ENCODE measurements at places on chromosomes 11 and 22.

DNA sequence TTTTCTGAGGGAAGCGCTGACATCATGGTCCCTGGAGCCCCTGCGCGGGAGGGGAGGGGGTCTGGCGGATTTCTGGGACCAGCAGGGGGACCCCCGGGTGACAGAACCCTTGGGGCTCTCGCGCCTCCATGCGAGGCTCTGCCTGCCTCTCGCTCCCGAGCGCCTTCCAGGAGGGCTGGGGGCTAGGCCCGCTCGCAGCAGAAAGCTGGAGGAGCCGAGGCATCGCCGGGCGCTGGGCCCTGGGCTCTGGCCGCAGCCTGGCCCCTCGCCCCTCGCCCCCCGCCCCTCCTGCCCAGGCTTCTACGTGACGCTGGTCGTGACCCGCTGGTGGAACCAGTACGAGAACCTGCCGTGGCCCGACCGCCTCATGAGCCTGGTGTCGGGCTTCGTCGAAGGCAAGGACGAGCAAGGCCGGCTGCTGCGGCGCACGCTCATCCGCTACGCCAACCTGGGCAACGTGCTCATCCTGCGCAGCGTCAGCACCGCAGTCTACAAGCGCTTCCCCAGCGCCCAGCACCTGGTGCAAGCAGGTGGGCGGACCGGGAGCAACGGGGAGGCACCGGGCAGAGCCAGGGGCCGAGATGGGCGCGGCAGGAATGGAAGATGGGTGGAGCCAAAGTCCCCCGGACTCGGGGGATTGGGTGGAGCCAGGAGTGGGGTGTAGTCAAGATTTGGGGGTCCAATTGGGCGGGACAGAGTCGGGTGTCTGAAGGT, 5.4 kb downstream of the BEST1 start:
- DNase-seq, result peak; percentile 30

- DNase-seq, result no peak
These were observed 171.5 kb downstream of the SBF2 start for GRCh38 chr11:10122326-10123197.

GRCh38 chr11:63532117-63532516, 4.5 kb upstream of the PLAAT4 start:
- DNase-seq, result no peak

DNA sequence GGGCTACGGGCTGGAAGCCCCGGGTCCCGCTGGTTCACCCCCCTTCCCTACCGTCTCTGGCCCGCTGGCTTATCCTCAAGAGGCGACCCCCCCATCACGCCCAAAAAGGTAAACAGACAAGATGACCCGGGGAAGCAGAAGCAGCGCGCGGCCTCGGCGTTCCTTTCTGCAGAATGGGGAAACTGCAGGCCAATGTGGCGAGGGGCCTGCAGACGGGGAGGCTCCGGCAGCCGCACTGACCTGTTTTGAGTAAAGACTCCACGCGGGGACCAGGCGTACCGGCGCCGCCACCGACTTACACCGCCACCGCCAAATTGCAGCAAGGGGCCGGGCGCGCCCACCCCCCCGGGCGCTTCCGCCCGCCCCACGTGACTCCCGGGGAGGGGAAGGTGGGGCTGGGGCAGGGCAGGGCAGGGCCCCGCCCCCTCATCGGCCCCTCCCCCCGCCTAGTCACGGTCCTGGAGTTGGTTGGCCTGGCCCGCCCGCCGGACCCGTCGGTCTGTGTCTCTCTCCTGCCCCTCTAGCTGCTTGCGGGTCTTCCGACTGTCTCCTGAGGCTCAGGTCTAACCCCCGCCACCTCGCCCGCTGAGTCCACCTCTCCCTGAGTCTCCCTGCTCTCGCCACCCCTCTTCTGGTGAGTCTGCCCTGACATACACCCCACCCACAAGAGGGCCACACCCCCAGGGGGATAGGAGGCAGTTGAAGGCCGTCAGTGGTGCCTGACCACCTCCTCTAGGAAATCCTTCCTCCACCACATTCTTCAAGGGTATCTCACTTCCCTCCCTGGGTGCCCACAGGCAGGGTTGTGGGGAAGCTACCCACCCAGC, at the start of gene ARAP1:
TSS of gene ARAP1 (minus strand) at position 321 of the 827 bp plus-strand sequence. CDS start 25,280 bp downstream, outside the sequence.
- peak; percentile 89 for DNase-seq

DNA sequence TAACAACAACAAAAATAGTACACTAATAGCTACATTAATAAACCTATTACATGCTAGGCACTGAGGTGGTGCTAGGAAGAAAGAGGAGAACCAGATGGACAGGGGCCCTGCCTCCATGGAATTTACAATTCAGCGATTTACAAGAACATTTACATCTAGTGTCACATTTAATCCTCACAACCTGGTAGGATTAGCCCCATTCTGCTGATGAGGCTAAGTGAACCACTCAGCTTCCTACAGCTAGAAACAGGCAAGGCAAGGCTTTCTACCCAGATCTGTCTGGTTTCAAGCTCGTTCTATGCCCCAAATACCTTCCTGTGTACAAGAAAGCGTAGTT, 368.4 kb downstream of the BUD13 start:
- no peak for DNase-seq

GRCh38 chr22:46635756-46636155, 15.6 kb downstream of the GRAMD4 start:
- DNase-seq, result peak; percentile 13

DNA sequence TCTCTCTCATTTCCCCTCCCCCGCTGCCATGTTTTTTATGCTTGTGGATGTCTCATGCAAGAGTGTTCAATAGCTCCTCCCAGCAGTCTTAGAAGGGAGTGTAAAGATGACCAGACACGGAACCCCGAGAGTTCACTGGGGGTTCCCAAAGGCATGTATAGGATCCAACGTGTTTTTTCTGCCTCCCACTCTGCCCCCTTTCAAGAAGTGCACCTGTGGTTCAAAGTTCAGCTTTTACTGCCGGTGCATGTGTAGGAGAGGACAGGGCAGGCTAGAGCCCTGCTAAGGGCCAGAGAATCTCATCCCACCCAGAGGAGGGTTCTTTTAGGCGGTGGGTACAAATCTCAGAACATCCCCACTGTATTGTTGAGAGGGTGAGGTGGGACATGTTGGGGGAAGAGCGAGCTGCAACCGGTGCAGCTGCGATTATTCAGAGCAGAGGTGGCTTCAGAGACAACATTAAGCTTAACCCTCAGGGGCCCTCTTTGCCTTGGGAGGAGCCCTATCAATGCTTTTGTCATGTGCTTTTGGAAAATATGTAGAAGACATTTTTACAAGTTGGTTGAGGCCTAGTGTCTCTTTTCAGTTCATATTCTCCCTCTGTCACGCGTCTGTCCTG, 14.5 kb downstream of the MIF start:
- DNase-seq, result no peak

DNA sequence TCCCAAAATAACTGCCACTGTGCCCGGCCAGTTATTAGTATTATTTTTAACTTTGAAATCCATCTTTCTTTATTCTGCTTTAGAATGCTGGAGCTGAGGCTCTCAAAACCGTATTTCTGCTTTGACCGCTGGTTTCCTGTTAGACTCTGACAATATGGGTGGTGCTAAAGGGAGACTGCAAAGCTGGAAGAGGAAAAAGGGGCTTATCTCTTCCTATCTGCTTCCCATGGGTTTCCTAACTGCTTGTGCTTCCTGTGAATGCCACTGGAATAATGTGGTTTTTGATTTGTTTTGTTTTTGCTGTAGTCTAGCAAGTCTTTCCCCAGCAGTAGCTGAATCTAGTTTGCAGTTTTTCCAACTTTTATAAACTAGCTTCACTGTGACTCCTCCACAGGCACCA, 43.6 kb downstream of the XRRA1 start:
- no peak for DNase-seq

DNA sequence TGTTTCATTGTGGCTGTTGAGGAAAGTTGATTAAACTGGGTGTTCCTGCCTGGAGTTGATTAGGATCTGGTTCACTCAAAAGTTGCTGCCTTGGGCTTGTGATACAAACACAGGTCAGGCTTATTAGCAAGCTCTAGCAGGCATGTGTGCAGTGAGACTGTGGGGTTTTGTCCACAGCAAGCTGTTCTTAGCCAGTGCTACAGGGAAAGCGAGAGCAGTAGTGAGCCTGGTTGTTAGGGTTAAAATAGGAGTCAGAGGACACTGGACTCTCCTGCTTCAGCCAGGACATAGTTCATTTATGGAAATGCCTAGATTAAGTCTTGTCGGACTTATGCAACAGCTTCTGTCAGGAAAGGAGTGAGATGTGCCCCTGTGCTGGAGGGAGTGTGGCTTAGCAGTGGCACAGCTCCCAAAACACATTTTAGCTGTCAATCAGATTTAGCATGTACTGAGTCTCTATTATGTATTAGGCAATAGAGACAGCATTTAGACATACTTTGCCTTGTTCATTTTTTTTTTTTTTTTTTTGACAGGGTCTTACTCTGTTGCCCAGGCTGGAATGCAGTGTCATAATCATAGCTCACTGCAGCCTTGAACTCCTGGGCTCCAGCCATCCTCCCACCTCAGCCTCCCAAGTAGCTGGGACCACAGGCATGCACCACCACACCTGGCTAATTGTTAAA, 8.7 kb downstream of the SNRPD3 start:
- no peak for DNase-seq

GRCh38 chr22:39308614-39309363, 10.6 kb downstream of the RPL3 start:
- DNase-seq, result no peak

DNA sequence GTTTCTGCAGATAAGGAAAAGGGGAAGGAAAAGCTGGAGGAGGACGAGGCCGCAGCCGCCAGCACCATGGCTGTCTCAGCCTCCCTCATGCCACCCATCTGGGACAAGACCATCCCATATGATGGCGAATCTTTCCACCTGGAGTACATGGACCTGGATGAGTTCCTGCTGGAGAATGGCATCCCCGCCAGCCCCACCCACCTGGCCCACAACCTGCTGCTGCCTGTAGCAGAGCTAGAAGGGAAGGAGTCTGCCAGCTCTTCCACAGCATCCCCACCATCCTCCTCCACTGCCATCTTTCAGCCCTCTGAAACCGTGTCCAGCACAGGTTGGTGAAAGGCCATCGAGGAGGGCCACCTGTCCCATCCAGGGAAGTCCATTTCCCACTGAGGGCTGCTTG, 5.6 kb downstream of the TEF start:
- DNase-seq, result no peak

DNA sequence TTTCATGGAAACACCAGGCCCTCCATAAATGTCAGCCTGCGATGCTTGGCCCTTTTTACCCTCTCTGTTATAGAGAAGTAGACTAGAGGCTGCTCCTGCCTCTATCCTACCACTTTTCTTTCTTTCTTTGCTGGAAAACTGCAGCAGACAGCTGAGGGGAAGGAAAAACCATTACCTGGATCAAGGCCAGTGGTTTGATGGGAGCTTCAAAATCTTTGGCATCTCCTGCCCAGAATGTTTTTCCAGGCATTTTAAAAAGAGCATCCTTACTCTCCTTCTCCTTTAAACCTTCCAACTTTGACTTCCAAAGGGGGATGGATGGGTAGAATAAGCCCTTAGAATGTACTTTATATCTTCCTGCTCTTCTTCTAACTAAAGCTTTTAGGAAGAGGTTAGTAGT, 44.9 kb downstream of the EXT2 start:
- no peak for DNase-seq

- DNase-seq, result no peak
These were observed 20.3 kb upstream of the MICAL3 start for GRCh38 chr22:18044548-18045271.

GRCh38 chr11:60858731-60859464, 3.1 kb upstream of the PTGDR2 start:
- DNase-seq, result no peak

DNA sequence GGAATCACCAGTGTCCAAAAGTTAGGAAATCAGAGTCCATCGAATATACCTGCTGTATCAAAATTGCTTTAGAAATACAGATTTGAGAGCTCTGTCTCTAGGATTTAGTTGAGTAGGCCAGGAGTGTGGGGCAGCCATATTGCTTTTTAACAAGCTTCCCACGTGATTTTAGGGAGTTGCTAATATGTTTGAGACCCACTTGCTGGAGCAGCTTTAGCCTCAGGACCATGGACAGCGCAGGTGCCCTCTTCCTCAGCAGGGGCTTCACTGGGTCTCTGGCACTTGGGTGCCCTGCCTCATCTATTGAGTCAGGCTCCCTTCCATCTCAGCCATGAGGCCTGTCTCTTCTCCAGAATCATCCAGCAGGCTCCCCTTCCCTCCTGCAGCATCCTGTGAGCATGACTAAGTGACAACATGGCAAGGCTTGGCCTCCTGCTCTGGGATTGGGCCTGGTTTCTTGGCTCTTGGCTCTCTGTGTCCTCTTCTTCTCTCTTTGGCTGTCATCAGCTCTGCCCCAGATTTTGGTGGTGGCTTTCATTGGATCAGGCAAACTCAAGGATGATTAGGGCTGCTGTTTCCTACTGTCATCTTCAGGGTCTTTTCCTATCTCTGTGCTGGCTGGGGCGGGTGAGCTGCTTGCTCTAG, 70.0 kb downstream of the SGSM1 start:
- peak; percentile 7 for DNase-seq

GRCh38 chr11:126433989-126434949, 78.8 kb downstream of the ST3GAL4 start:
- DNase-seq, result no peak

- DNase-seq, result peak; percentile 75
These were observed 799 bp downstream of the CCDC88B start for GRCh38 chr11:64340671-64341335.

- no peak for DNase-seq
These were observed 5.2 kb upstream of the RAB3IL1 start for GRCh38 chr11:61922539-61922938.

DNA sequence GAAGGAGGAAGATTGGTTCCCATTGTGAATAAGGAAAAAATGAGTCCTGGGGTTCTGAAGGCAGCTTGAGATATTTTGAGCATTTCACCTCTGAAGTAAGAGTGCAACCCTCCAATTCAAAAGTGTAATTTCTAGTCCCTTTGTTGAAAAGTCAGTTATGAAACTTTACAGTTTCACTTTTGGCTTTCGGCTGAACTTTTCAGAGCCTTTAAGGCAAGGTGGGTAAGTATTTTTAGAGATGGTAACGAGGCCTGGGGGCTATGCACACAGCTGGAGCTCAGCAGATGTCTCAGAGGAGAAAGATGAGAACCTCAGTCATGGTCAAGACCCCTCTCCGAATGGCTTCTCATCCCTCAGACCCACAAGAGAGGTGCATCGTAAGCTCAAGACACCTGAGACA, 267.6 kb downstream of the KIRREL3 start:
- no peak for DNase-seq

- no peak for DNase-seq
These were observed 3.4 kb downstream of the PHF21A start for GRCh38 chr11:46117842-46118241.

DNA sequence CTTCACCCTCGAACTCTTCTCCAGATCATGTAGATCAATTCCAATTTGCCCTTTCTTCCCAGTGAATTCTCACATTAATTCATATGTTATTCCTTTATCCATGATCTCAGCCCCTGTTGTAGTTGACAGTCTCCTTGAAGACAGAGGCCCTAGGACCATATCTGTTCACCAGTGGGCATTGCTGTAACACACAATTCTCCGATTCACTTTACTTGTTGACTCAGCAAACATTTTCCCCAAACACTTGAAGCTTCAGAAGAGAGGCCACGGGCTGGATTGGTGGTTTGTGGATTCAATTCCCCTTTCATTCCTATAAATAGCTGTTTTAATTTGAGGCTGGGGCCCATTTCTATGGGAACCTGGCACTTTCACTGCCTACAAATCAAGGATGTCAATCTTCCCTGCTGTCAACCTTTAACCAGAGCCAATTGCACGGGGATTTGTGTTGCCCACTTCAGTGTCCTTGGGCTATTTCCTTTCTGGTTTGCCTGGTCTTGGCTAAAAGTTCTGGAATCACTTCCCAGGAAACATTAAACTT, 393.0 kb upstream of the KIRREL3 start:
- no peak for DNase-seq

- no peak for DNase-seq
These were observed 251.2 kb downstream of the BRD1 start for GRCh38 chr22:49576241-49577141.

GRCh38 chr11:68402355-68403031, 58.1 kb upstream of the PPP6R3 start:
- no peak for DNase-seq

GRCh38 chr11:102062106-102062505, 14.9 kb downstream of the CFAP300 start:
- DNase-seq, result no peak

All from CD4-positive, alpha-beta T cell treated with Interleukin-6 for 4 hours (primary cell).